Pancreas (tissue), 10 donors: ENCODE measurements at places on chromosomes 13 and 19.
A peak's percentile ranks its signal among the peaks of the same experiment; 100 is the strongest.

GRCh38 chr19:10736916-10737551 lies 19.2 kb downstream of the DNM2 start:
- peak; percentile 6 for DNase-seq

GRCh38 chr13:80116107-80116506 lies 224.8 kb downstream of the SPRY2 start:
- DNase-seq: no peak

GRCh38 chr19:55368701-55369563 lies 1.3 kb downstream of the IL11 start:
- DNase-seq: peak; percentile 76

DNA sequence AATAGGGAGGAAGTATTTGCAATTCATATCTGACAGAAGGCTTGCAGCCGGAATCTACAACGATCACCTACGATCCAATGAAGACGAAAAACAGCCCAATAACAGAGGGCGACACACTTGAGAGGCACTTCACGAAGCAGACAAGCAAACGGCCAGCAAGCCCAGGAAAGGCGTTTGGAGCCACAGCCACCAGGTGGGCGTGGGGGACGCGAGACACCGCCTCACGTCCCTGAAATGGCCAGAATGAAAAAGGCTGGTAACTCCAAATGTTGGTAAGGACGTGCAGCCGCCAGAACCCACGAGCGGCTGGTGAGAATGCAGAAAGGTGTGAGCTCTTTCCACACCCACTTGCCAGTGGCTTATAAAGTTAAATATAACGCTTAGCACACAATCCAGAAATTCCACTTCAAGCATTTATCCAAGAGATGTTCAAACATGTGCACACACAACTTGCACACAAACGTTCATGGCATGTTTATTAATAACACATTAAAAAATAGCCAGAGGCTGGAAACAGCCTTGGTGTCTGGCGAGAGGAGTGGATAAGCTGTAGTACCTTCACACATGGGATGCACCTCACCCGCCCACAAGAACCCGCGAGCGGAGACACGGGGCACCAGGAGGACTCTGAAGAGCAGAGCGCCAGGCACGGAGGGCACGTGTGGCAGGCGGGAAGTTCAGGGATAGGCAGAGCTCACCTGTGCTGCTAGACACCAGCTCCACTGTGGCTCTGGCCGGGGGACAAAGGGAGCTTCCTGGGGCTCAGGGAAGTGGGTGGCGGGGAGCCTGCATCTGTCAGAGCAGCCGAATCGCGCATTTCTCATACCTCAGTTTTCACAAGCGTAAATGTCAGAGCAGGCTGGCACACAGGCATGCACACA lies 89.3 kb downstream of the SPACA7 start:
- no peak for DNase-seq

- DNase-seq: no peak
Observed at GRCh38 chr13:93672996-93673395, 446.4 kb downstream of the GPC6 start.

- no peak for DNase-seq
Observed at GRCh38 chr19:40174092-40174491, 17.1 kb upstream of the MAP3K10 start.

- peak; percentile 96 for DNase-seq
Observed at GRCh38 chr13:113490496-113491417, at the start of gene DCUN1D2. Gene DCUN1D2 (minus strand): TSS chr13:113490711. CDS start chr13:113490669, 42 bp downstream.

DNA sequence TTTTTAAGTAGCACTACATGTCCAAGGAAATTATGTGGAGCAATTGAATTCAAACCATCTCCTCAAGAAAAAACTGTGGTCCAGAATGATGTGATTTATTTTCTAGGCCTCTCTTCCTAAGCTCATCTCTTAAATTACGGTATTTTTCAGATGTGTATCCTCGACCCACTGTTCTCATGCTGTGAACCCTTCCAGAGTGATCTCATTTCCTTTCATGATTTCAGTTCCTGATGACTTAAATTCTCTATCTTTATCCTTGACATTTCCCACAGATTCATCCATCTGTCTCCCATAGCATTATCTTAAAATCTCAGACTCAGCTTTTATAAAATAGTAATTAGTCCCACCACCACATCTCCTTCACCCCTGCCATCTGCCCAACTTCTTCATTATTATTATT lies 117.6 kb upstream of the SPRY2 start:
- no peak for DNase-seq

DNA sequence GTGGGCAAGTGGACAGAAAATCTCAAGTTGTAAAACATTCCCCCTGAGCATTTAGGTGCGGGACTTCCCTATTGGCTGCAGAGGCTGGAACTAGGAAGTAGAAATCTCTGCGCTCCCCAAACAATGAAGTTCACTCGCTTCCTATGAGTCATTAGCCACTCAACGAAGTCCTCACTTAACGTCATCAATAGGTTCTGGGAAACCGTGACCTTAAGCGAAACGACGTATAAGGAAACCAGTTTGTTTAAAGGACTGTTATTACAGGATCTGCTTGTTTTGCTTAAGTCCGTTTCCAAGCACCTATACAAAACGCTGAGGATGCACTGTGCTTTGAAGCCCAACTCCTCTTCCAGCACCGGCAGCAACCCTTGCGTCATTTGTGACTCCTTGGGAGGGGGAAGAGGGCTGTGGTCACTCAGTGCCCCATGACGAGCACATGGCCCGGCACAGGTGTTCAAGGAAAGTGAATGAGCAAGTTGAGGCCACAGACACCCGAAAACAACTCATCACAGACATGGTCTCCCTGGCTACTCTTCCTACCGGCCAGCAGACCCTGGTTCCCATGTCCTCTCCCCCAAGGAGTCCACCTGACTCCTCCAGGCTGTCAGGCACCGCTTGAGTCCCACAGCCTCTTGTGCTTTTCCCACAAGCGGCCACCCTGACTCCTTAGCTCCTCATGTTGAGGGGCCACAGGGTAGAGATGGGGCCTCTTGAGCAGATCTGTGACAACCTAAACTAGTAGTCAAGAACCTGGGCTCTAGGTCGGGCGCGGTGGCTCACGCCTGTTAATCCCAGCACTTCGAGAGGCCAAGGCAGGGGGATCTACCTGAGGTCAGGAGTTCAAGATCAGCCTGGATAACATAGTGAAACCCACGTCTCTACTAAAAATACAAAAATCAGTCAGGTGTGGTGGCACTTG lies 4.8 kb downstream of the RPS16 start:
- no peak for DNase-seq

DNA sequence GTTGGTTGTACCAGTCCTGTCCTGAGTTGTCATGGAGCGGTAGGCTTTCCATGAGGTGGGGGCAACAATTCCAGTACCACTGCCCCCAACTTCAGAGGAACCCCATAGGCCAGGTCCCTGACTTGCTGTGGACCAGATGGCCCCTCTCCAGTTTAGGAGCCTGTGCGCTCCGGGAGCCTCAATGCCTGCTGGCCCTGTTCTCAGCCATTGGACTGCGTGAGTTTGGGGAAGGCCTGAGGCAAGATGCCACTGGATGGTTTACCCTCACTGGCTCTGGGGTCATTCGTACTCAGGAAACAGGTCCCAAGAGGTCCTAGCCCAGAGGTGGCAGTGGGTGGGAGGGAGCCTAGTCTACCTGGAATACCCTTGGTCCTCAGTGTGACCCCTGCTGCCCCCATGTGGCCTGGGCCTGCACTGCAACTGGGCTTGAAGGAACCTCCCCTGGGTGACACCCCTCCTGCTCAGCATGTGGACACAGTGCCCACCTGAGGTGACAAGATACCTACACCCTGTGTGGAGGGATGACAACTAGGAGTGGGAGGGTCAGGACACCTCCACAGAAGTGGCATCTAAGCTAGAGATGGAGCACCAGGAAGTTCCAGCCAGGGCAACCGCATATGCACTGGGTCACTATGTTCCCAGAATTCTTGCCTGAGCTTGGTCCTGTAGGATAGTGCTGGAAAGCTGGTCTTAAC lies 6.0 kb upstream of the PRR19 start:
- peak; percentile 87 for DNase-seq

GRCh38 chr13:88840085-88840484 lies 1168.9 kb downstream of the SLITRK5 start:
- DNase-seq: no peak

GRCh38 chr19:57083711-57084110 lies 36.1 kb upstream of the USP29 start:
- no peak for DNase-seq

DNA sequence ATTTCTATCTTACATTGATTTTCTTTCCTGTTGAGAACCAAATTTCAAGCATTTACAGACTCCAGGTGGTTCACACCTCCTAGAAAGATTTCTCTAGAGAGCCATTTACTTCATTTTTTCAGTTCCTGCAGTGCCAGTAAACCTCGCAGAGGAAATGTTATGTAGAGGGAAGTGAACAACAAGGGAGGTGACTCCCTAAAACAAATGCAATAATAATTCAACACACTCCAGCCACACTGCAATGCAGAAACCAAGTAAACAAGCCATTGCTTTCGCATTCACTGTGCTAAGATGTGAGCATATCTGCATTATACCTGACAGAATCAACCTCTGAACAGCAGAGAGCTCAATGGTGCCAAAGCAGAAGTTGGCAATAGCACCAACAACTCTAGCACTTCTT lies 215.1 kb downstream of the RBM26 start:
- DNase-seq: no peak

DNA sequence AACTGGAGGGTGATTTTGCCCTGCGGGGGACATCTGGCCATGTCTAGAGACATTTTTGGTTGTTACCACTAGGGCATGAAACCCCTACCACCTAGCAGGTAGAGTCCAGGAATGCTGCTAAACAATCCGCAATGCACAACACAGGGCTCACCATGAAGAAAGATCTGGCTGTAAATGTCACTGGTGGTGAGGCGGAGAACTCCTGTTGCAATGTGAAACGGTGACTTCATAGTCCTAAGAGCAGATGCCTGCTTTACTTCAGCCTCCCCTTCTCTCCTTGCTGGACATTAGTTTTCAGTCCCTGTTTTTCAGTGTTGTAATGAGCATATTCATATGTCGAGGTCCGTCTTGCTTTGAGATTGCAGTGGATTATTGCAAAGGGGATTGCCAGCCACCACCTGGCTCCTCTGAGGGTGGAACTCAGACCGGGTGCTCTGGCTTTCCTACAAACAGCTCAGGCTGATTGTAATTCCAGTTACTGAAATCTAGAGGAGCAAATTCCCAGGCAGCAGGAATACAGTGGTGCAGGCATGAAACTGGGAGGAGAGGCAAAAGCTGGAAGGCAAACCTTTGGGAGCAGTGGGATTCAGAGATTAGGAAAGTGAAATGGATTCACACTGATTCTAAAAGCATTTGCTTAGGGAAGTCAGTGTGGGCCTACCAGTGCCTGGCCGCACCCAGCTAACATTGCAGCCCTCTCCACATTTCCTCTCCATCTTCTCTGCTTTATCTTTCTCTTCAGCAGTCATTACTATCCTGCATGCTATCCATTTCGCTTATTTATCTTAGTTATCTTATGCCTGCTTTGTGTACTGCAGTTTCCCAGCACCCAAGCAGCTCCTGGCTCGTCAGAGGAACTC lies 76.1 kb upstream of the PCDH8 start:
- DNase-seq: no peak

DNA sequence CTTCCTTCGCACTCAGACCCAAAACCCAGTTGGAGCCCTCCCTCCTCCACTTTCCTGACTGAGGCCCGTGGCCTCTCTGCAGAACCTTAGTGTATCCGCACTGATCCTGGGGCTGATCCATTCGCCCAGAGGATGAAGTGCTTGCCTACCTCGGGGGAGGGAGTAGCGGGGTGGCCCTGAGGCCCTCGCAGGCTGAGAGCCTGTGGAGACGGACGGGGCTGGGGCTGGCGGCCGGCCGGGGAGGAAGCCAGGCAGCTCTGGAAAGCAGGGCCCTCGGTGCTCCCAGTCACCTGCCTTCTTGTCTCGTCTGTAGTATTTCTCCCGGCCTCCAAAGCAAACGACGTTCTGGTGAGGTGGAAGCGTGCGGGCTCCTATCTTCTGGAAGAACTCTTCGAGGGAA lies 1.3 kb downstream of the PROZ start:
- no peak for DNase-seq

GRCh38 chr13:32311188-32311897 lies 3.8 kb downstream of the ZAR1L start:
- DNase-seq: peak; percentile 18

DNA sequence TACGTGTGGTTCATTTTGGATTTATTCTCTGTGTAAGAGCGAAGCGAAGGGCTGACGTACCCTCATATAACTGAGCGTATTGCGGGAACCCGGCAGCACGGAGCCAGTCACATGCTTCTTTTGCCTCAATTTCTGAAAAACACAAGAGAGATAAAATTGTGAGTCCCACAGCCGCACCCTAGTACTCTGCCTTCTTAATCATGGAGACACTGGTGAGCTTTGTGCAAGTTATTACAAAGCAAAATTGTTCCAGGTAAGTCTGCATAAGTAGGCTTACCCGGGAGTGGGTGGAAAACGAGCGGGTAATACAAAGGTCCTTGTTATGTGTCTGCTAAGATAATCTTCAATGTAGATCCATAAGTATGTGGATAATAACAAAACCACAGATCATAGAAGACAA lies 118.1 kb downstream of the STARD13 start:
- DNase-seq: no peak

DNA sequence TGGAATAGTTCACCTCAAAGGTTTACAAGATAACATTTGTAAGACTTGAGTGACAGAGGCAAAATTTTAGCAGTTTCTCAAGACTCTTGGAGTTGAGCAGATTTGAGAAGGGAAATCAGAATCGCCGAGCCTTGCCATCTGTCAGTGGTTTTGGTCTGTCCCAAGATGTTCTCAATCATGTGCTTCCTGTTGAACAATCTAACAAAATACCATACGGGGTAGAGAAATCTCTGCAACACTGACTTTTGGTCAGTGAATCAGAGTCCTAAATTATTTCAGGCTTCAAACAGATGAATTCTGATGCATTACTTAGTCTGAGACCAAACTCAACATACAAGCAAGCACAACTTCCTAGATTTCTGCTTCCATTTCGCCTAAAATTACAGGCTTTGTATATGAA lies 3.8 kb downstream of the KCTD12 start:
- no peak for DNase-seq

DNA sequence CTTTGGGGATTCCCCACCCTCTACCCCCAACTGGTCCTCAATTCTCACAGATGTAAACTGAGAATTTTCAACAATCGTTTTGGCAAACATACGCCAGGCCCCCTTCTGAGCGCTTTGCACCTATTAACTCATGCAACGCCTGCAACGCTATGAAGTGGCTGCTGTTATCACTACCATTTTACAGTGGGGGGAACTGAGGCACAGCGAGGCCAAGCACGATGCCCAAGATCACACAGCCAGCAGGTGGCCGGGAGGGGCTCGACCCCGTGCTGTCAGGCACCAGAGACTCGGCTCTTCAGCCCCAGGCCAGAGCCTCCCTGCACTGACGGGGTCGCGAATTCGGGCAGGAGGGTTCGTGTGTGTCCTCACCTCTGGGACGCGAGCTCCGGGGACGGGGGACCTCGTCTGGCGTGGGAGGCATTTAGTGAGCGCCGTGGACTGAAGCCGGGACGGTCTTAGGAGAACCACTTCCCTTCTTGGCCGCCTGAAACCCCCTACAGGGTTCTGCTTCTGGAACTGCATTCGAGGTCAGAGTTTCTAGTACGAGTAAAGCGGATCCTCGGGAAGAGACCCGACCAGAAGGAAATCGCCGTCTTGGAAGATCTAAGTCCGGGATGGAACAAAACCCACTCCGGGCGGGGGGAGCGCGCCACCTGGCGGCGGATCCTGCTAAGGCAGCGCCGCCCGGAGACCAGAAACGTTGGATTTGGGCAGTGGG lies 21.0 kb downstream of the ZNF114 start:
- peak; percentile 94 for DNase-seq
